Stimulated activated CD4-positive, alpha-beta T cell treated with anti-CD3 and anti-CD28 coated beads, Interleukin-15, amount 100 ng/mL, for 1 hour (primary cell): ENCODE measurements at places on chromosomes 6 and 20.
A peak's percentile ranks its signal among the peaks of the same experiment; 100 is the strongest.

- peak; percentile 7 for DNase-seq
Observed at GRCh38 chr6:142112451-142113061, 20.2 kb upstream of the GJE1 start.

GRCh38 chr6:44221291-44221960, 2.0 kb upstream of the SLC29A1 start:
- DNase-seq = peak; percentile 58

DNA sequence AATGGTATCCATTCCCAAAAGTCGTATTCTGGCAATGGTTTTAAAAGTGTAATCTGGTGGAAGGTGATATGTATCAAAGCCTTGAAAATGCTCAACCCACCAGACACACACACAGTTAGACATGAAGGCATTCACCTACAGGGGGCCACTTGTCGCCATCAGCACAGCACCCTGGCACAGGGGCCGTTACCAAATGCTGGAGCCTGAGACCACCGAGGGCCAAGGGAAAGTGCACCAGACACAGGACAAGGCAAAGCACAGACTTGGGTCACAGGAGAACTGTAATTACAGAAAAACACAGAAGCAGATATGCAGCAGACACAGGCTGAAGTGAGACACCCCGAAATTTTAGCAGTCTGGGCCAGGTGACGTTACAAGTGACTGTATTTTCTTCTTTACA, 9.3 kb downstream of the TAF4 start:
- DNase-seq = no peak

DNA sequence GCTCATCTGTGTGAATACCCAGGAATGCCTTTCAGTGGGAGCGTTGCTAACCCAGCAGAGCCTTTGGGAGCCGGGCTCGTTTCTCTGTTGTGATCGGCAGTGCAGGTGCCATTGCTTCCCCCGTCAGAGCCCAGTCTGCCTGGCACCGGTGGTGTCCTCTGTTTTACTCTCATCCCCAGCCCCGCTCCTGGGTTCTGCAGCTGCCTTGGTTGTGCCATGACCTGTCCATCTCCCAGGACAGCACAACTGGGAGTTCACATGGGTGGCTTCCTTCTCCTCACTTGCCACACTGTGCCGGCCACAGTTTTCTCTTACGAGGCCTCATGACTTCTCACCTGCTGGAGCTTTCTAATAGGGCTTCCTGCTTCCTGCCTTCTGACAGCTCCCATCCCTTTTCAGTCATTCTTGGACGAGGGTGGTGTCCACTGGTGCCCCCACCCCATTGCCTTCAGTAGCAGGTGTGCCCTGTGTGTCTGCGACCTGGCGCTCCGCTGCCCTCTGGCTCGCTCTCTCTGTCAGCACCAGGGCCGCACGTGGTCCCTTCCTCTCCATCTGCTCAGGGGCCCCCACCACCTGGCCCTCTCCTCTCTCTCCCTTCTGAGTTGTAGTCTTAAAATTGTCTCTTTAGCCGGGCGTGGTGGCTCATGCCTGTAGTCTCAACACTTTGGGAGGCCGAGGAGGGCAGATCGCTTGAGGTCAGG, 110.9 kb downstream of the RPP40 start:
- DNase-seq = no peak

DNA sequence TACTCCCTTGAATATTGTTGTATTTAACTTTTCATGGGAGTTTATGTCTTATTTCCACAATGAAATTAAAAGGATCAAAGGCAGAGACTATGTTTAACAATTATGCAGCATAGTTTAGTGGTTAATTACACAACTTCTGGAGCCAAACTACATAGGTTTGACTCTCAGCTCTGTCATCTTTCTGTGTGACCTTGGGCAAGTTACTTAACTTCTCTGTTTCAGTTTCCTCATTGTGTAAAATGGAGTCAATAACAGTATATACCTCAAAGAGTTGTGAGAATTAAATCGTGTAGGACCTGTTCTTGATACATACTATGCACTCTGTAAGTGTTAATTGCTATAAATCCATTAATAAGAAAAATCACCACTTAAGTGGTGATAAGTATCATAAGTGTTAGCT, 48.3 kb downstream of the BTBD9 start:
- no peak for DNase-seq
